Thymus (tissue), 14 donors: ENCODE measurements at places on chromosomes 5 and 9.
A peak's percentile ranks its signal among the peaks of the same experiment; 100 is the strongest.

GRCh38 chr5:95471942-95472341, 80.8 kb downstream of the FAM81B start:
- no peaks in the 10 kb centered on the region for H3K4me1 ChIP-seq
- H3K36me3 ChIP-seq = peaks cover 13% of the 10 kb centered on the region
- H3K27me3 ChIP-seq = no peaks in the 10 kb centered on the region
- DNase-seq = no peak
- no peak overlapping the region for H3K27ac ChIP-seq

DNA sequence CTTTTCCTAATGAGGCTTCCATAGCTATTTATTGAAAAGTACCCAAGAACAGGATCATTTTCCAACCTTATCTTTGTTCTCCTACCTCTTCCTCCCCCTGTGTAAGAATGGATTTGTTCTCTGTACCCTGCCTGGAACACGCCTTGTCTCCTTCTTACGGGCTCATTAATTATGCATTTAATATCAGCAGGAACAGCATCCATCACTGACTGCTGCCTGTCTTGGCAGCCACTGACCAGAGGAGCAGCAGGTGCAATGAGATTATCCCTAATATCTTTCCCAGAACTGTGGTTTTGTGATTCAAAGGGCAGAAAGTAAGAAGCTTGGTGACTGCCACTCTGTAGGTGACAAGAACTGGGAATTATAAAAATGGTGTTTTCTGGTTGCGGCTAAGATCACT, 19.3 kb upstream of the INSYN2B start:
- H3K4me3 ChIP-seq = no peak overlapping the region
- peaks cover 54% of the 10 kb centered on the region for H3K36me3 ChIP-seq
- no peak overlapping the region for H3K27ac ChIP-seq
- no peaks in the 10 kb centered on the region for H3K27me3 ChIP-seq
- no peak for DNase-seq

DNA sequence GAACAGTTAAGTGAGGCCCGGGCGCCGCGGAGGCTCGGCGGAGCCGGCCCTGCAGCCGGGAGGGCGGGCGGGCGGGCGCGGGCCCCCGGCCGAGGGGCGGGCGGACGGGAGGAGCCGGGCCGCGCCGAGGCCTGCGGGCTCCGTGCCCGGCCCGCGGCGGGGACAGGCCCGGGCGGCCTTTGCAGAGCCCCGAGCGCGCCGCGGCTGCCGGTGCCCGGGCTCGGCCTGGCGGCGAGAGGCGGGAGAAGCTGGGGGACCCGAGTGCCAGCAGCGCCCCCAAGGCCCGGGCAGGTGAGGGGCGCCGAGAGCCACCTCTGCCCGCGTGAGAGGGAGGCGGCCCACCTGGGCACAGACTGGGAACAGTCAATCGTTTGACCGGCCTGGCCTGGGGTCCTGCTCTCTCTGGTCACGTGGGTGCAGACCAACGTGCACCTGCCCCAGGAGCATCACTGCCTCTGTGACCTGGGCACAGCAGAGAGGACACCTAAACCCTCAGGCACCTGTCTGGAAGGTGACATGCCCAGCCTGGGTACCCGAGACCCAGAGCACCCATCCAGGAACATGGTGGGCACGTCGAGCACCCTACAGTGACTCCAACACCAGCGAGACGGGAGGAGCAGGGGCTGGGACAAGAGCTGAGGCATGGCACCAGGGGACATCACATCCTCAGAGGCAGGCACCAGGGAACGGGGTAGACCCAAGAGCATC, 531 bp downstream of the MVB12B start:
- H3K27ac ChIP-seq = peak overlapping the region; percentile 87
- no peaks in the 10 kb centered on the region for H3K36me3 ChIP-seq
- peaks cover 27% of the 10 kb centered on the region for H3K4me1 ChIP-seq
- DNase-seq = no peak
- peak overlapping the region; percentile 35 for H3K4me3 ChIP-seq

DNA sequence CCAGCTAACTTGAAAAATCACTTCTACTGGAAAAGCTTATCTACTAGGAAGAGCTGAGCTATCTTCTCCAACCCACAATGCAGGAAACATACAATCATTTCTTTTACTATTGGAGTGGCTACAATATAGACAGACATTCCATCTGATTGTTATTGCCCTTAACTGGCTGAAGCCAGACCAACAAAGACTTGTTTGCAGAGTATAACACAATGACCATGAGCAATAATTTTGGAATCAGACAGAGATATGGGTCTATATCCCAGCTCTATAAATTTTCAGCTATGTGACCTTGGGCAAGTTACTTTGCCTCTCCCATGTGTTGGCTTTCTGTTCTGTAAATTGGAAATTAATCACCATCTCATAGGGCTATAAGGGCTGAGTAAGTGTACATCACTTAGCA, 244.7 kb upstream of the SLC30A5 start:
- no peaks in the 10 kb centered on the region for H3K4me1 ChIP-seq
- no peak for DNase-seq
- no peaks in the 10 kb centered on the region for H3K36me3 ChIP-seq
- H3K4me3 ChIP-seq = no peak overlapping the region

- no peaks in the 10 kb centered on the region for H3K4me1 ChIP-seq
- no peak overlapping the region for H3K4me3 ChIP-seq
- H3K27ac ChIP-seq = no peak overlapping the region
- no peak for DNase-seq
- no peaks in the 10 kb centered on the region for H3K36me3 ChIP-seq
- no peaks in the 10 kb centered on the region for H3K27me3 ChIP-seq
Measured at GRCh38 chr5:129857116-129857515, 47.1 kb upstream of the CHSY3 start.

- H3K27ac ChIP-seq = no peak overlapping the region
- peaks cover 16% of the 10 kb centered on the region for H3K4me1 ChIP-seq
- peak overlapping the region; percentile 91 for H3K4me3 ChIP-seq
Measured at GRCh38 chr5:6376974-6377520, 1.3 kb downstream of the MED10 start.

GRCh38 chr5:79487251-79487650, 26.7 kb downstream of the HOMER1 start:
- DNase-seq = no peak
- H3K36me3 ChIP-seq = no peaks in the 10 kb centered on the region
- H3K4me1 ChIP-seq = no peaks in the 10 kb centered on the region
- no peaks in the 10 kb centered on the region for H3K27me3 ChIP-seq
- no peak overlapping the region for H3K27ac ChIP-seq
- H3K4me3 ChIP-seq = no peak overlapping the region

DNA sequence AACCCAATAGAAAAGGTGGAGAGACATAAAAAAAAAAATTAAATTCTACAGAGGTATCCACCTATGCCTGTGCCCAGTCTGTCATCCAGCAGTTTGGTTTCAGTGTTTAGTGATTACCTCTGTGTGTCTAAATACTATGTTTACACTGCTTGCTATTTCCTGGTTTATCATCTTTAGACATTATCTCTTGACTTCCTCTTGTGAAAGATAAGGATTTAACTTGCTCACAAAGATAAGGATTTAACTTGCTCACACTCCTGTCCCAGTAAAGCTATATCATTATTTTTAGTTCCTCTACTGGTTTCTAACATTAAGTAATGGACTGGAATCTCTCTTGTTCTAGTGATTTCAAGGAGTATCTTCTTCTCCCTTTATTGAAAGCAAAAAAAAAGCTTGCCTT, 53.9 kb upstream of the ZFR start:
- H3K27ac ChIP-seq = no peak overlapping the region
- H3K27me3 ChIP-seq = no peaks in the 10 kb centered on the region
- no peaks in the 10 kb centered on the region for H3K36me3 ChIP-seq
- no peak for DNase-seq
- no peak overlapping the region for H3K4me3 ChIP-seq

DNA sequence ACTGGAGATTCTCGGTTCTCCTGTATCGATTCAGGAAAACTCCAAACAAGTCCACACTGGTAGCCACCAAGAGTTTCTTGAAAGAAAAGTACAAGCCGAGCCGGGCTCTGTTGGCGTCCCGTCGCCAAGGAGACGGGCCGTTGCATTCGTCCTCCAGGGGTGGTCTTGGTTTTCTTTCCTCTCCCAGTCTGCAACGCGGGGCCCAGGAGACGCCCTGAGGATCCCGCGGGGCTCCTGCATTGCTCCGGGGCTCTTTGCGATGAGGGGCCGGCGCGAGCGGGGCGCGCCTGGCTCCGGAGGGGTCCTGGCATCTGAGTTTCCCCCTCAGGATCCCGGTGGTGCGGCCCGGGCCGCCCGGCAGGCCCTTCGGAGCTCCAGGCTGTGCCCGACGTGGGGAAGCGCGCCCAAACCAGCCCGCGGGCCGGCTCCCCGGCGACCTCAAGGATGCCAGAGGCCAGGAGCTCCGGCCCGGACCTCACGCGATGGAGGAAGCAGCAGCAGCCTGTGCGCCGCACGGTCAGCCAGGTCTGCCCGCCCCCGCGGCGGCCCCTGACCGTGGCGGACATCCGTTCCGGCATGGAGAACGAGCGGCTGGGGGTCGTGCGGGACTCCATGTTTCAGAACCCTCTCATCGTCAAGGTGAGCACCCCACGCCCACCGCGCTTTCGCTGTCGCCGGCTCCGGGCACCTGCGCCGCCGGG, at the start of gene CFAP77:
TSS of gene CFAP77 (plus strand) at position 384 of the 701 bp plus-strand sequence. CDS start at position 445, 61 bp downstream.
- H3K36me3 ChIP-seq = no peaks in the 10 kb centered on the region
- H3K4me3 ChIP-seq = peak within 1 kb of the TSS; percentile 49
- no peak for DNase-seq
- peaks cover 50% of the 10 kb centered on the region for H3K27me3 ChIP-seq
- H3K27ac ChIP-seq = no peak within 1 kb of the TSS
- peaks cover 27% of the 10 kb centered on the region for H3K4me1 ChIP-seq

DNA sequence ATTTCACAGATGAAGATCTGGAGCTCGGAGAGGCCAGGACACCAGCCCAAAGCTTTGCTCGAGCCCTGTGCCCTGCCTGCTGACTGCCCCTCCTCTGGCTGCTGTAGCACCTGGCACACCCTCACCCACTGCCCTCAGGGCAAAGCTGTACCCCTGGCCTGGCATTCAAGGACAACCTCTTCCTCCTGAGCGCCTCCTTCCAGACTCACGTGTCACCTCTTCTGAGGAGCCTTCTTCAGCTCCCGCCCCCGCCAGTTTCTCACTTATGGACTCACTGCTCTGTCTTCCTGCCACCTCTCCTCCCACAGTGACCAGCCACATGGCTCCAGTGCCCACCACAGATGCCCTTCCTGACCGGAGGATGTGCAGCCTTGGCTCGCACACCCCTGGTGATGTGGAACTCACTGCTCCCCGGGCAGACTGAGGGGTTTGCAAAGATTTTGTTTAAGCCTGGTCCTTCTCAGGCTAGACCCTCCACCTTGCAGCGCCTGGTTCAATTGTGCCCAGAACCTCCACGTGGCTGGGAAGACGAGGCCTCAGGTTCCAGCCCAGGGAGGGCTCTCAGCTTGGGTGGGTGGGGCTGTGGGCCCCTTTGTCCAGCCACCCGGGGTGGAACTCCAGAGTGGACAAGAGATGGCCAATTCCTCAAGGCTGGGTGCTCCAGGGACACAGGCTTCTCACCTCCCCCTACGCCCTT, 46.6 kb upstream of the PHYKPL start:
- no peaks in the 10 kb centered on the region for H3K4me1 ChIP-seq
- H3K27ac ChIP-seq = no peak overlapping the region
- no peak for DNase-seq
- no peak overlapping the region for H3K4me3 ChIP-seq
- no peaks in the 10 kb centered on the region for H3K36me3 ChIP-seq

- no peaks in the 10 kb centered on the region for H3K4me1 ChIP-seq
- H3K4me3 ChIP-seq = no peak overlapping the region
- H3K27ac ChIP-seq = no peak overlapping the region
- DNase-seq = no peak
- H3K27me3 ChIP-seq = no peaks in the 10 kb centered on the region
Measured at GRCh38 chr5:171639966-171640365, 145.7 kb upstream of the SMIM23 start.

GRCh38 chr9:130124085-130124860, 47.9 kb upstream of the NCS1 start:
- no peak overlapping the region for H3K4me3 ChIP-seq
- H3K36me3 ChIP-seq = peaks cover 23% of the 10 kb centered on the region
- H3K27me3 ChIP-seq = no peaks in the 10 kb centered on the region
- no peak overlapping the region for H3K27ac ChIP-seq
- no peak for DNase-seq

DNA sequence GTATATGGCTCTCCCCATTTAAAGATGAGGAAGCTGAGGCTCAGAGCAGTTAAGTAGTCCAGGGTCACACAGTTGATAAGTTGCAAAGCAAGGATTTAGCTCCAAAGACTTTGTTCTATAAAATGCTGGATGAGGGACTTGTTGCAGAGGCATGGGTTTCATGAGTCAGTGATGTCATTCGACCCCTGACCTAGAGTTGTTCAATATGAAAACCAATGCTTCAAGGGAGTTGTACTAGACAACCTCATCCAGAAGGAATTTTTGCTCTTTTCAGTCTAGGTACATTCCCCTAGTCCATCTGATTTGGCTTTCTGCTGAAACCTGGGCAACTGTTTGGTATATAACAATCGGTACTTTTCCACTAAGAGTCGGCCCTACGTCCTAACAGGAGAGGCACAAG, 550.4 kb downstream of the EBF1 start:
- no peak for DNase-seq
- no peak overlapping the region for H3K27ac ChIP-seq
- H3K36me3 ChIP-seq = no peaks in the 10 kb centered on the region
- H3K4me3 ChIP-seq = no peak overlapping the region
- H3K27me3 ChIP-seq = no peaks in the 10 kb centered on the region
- no peaks in the 10 kb centered on the region for H3K4me1 ChIP-seq

- H3K27ac ChIP-seq = peak overlapping the region; percentile 92
- peaks cover 4% of the 10 kb centered on the region for H3K4me1 ChIP-seq
- H3K4me3 ChIP-seq = peak overlapping the region; percentile 87
Measured at GRCh38 chr5:10352430-10353240, 860 bp upstream of the MARCHF6 start.

DNA sequence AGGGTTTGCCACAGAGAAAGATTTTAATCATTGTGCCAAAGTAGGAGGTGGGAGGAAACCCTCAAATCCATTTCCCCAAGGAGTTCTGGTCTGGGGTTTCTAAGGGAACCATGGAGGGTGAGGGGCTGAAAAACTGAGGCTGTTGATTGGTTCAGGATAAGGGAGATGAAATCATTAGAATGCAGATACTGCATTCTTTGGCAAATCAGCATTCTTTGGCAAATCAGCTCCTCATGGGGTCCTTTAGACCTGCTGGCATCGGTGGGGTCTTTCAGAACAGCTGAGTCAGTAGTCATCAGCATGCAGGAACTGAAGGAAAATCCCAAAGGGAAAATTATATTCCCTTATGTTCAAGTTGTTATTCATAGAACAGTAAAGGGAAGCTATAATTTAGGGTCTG, 585.5 kb downstream of the ISL1 start:
- H3K4me1 ChIP-seq = no peaks in the 10 kb centered on the region
- H3K27me3 ChIP-seq = no peaks in the 10 kb centered on the region
- H3K4me3 ChIP-seq = no peak overlapping the region
- H3K36me3 ChIP-seq = no peaks in the 10 kb centered on the region
- DNase-seq = no peak

GRCh38 chr9:68953771-68954170, 60.1 kb downstream of the PRKACG start:
- H3K4me3 ChIP-seq = no peak overlapping the region
- H3K36me3 ChIP-seq = no peaks in the 10 kb centered on the region
- no peaks in the 10 kb centered on the region for H3K4me1 ChIP-seq

- H3K4me3 ChIP-seq = no peak overlapping the region
- H3K27ac ChIP-seq = peak overlapping the region; percentile 32
- H3K27me3 ChIP-seq = no peaks in the 10 kb centered on the region
- peaks cover 5% of the 10 kb centered on the region for H3K36me3 ChIP-seq
- DNase-seq = no peak
- H3K4me1 ChIP-seq = peaks cover 29% of the 10 kb centered on the region
Measured at GRCh38 chr5:143064218-143064641, 294.1 kb downstream of the ARHGAP26 start.

- DNase-seq = no peak
- H3K27ac ChIP-seq = no peak overlapping the region
- no peaks in the 10 kb centered on the region for H3K4me1 ChIP-seq
- no peaks in the 10 kb centered on the region for H3K27me3 ChIP-seq
- H3K4me3 ChIP-seq = no peak overlapping the region
Measured at GRCh38 chr9:120538339-120538738, 41.6 kb downstream of the CDK5RAP2 start.
